A549 treated with GW870086 at 1 μM for 4 hours (cell line): ENCODE measurements at places on chromosomes 2 and 18. TPM values are rescaled to one million over a fixed set of nuclear protein-coding genes. Genes with fewer than 3 reads are reported as not detected.

Gene E2F6
- 24.0 to 26.4 TPM (median 24.3 TPM) in 5 replicates for total RNA-seq

Gene GPR75
- 1.4 to 1.7 TPM (median 1.5 TPM) in 5 replicates for total RNA-seq

Gene MC2R
- total RNA-seq: not detected in 5 replicates

Gene CHST9
- 0.03 TPM in 1 of 5 replicates, not detected in the others for total RNA-seq

Gene SAG
- total RNA-seq: 0.02 TPM in 1 of 5 replicates, not detected in the others

Gene C2orf72
- total RNA-seq: 5.2 to 8.3 TPM (median 7.4 TPM) in 5 replicates

Gene YES1
- total RNA-seq: 14.9 to 32.0 TPM (median 22.7 TPM) in 5 replicates

Gene FKBP7
- 7.9 to 11.9 TPM (median 9.7 TPM) in 5 replicates for total RNA-seq

Gene ARHGAP28
- total RNA-seq: 0.02 to 0.08 TPM (median 0.03 TPM) in 3 of 5 replicates, not detected in the others

Gene TCF23
- total RNA-seq: not detected in 5 replicates

Gene MMADHC
- 79.0 to 97.7 TPM (median 88.5 TPM) in 5 replicates for total RNA-seq

Gene WNT6
- total RNA-seq: 0.14 to 0.36 TPM (median 0.26 TPM) in 5 replicates

Gene SNX17
- total RNA-seq: 135 to 147 TPM (median 145 TPM) in 5 replicates

Gene ASB18
- total RNA-seq: 0.03 TPM in 1 of 5 replicates, not detected in the others

Gene LOXHD1
- total RNA-seq: not detected in 5 replicates

Gene UGT1A6
- total RNA-seq: 0.31 to 1.8 TPM (median 1.5 TPM) in 5 replicates

Gene TEKT4
- total RNA-seq: not detected in 5 replicates

Gene TMEM178A
- 0.15 to 0.29 TPM (median 0.28 TPM) in 3 of 5 replicates, not detected in the others for total RNA-seq

Gene ZNF407
- total RNA-seq: 2.5 to 2.7 TPM (median 2.7 TPM) in 5 replicates

Gene CCDC142
- 11.7 to 14.4 TPM (median 13.1 TPM) in 5 replicates for total RNA-seq
